Caudate nucleus (tissue), 63 donors: ENCODE measurements at places on chromosomes 13 and 19.

DNA sequence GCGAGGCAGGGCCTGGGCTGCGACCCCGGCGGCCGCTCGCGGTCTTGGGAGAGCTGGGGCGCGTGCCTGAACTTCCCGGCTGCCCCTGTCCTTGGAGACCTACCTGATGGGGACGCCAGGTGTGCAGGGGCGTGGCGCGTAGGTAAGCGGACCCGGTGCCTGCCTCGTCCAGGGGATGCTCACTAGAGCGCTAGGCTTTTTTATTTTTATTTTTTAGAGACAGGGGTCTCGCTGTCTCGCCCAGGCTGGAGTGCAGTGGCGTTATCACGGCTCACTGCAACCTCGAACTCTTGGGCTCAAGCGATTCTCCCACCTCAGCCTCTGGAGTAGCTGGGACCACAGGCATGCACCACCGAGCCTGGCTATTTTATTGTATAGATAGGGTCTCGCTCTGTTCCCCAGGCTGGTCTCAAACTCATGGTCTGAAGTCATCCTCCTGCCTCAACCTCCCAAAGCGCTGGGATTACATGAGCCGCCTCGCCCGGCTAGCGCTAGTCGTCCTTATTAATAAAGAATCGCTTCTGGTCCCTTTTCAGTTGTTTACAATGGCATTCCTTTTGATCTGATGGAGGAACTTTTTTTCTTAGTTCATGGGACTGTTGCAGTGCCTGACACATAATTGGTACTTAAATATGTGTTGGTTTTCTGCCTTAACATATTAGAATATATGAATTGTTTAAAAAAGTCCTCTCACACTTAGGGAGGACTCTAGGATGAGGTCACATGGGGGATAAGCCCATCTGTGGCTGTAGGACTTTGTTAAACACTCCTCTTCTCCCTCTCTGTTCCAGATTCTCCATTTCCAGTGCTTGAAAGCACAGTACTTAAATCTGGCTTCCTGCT is 812 bp downstream of the DPY19L3 start:
- DNase-seq, result no peak

GRCh38 chr19:2150794-2151338 is 500 bp downstream of the AP3D1 start:
- DNase-seq, result no peak

DNA sequence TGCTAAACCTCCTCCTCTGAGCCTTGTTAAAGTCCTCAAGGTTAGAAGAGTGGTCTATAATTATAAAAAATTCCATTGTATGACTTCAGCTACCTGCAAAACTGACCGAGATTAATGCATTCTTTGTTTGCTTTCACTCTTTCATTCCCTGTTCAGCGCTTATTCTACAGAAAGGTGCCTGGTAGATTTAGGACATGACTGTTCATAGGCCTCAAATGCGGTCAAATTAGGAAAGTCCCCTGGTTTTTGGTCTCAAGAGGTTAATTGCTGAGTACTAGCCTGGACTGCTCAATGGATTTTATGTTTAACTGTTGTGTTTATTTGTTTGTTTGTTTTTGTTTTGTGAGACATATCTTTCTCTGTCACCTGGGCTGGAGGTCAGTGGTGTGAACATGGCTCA is 35.4 kb downstream of the KL start:
- no peak for DNase-seq

DNA sequence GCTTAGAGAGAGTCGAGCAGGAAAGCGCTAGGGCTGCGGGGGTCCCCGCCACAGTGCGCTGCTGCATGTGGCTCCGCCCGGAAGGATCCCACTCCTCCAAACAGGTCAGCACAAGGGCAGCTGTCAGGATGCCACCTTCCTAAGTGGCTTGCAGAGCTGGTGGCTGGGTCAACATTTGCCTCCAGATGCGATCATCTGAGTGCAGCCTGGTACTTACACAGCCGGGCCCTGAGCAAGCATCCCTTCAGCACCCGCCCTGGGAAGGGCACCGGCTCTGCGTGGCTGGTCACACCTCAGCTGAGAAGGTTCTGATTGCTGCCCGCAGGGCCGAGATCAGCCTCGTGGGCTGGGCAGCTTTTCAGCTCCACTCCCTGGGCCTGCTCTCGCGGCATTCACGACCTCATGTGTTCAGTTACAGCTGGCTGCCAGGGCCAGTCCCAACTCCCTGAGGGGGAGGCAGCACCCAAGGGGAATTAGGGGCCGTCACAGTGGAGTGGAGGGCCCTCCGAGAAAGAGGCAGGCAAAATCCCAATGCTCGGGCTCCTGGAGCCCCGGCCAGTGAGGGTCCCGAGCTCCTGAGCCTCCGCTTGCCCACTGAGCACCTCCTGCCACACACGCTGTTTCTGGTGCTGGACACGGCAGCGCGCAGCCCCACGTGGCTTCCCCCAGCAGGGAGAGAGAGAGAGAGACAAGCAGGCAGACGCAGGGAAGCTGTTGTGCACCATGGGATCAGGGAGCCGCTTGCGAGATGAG is 26.8 kb downstream of the AP1M1 start:
- no peak for DNase-seq

DNA sequence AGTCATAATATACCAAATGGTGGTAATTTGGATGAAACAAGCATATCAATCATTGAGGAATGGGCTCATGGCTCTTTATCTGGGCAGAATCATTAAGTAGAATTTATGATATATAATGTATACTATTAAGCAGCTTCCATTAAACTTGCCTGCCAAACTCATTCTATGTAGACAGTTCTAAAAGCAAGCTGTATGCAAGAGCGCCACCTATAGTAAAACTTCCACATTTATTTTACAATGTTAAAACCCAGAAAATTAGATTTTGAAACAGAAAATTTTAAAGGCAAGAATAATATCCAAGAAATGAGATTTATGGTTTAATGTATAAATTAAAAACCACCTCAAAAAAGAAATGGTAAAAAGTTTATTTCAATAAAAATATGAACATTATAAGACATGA is 161.5 kb downstream of the MZT1 start:
- no peak for DNase-seq

GRCh38 chr13:90738881-90739280 is 608.6 kb upstream of the MIR17HG start:
- no peak for DNase-seq

DNA sequence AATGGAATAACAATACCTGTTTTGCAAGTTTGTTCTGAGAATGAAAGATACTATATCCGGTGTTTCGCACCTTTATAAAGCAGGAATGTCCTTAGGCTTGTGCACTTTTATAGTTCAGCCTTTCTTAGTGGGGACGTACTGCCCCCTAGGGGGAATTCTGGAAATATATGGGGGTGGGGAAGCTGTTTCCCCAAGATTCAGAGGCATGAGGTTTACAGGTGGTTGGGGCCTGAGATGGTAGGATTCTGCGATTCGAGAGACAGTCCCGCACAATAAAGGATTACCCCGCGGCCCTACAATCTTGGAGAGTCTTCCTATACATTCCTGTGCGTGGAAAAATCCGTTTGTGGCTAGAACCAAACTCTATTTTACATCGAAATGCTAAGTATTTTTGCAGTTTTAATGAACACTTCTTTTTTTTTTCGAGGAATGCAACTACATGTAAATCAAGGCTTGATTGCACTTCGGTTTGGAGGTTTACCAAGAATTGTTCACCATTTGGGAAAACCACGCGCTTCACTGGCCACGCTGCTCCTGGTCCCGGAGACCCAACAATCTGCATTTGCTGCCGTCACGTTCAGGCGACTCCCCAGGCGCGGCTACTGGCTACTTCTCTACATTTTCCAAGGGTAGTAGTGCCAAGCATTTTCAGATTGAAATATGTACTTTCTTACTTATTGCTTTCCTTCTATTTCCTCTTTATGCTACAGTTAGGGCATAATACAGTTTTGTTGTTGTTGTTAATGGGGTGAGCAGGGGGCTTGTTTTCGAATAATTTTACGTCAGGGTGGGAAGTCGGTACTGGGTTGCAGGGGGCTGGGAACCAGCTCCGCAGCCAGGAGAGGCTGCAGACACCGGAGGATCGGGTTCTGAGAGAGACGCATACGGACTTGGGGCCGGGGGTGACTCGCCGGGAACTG is 830 bp downstream of the NEK5 start:
- peak; percentile 3 for DNase-seq

DNA sequence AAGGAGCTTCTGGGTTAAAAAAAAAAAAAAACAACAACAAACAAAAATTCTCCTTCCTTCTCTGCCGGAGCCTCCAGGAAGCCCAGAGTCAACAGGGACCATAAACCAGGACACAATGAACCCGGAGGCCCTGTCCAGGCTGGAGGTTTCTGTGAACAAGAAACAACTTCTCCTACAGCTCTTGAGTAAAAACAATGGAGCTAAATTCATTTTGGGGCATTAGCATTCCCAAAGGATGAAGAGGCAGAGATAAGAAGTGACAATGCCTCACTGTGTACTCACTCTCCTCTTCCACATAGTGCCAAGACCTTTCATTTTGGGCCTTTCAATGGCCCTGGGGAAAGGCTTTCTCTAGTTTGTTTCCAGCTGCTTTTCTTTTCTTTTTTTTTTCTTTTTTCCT is 9.0 kb downstream of the RHPN2 start:
- no peak for DNase-seq

DNA sequence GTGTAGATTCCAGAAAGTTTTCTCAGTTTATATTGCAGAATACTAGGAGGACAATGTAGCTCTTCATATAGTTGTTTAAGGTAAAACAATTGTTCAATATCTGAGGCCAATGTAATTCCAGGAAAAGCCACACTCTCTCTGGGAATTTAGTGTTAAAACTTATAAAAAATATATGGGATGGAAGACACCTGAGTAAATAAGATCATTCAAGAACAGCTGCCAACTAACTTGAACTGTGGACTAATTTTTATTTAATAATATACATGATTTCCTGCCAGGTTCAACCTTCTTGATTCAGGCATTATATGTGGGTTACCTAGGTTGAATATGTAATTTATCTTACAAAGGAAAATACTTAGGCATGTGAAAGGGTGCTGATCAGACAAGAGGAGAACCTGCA is 841.1 kb upstream of the PRR20A start:
- no peak for DNase-seq

DNA sequence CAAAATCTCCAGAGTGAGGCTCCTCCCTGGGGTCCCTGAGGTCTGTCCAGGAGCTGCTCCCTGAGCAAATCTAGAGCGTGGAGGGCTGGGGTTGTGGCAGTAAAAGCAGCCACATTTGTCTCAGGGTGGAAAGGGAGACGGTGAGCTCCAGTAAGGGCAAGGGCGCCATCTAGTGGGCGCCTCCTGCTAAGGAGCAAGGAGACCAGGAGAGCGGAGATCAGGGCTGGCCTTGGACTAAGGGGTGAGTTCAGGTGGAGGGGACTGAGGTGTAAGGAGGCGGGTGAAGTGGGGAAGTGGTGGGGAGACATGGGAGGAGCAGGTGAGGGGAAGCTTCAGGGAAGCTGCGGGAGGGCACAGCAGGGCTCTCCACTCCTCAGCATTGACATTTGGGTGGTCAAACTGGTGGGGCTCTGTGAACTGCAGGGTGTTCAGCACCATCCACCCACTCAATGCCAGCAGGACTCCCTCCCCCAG is 5.3 kb upstream of the CEACAM21 start:
- peak; percentile 14 for DNase-seq

DNA sequence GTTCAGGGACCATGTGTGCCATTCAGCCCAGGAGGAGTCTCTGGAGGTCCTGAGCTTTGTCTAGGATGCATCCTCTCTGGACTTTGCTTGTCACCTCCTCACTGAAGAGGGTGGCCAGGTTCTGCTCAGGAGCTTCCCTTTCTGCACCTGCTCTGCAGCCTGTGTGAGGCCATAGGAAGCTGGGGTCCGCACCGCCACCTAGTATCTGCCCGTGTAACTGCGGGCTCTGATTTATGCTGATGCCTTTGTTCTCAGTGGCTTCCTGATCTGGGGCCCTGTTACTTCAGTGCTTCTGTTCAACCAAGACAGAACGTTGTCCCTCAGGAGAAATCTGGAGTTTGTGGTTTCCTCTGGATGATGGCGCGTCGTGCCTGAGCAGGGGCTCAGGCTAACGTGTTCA is 15.5 kb downstream of the ZNF610 start:
- DNase-seq, result no peak

DNA sequence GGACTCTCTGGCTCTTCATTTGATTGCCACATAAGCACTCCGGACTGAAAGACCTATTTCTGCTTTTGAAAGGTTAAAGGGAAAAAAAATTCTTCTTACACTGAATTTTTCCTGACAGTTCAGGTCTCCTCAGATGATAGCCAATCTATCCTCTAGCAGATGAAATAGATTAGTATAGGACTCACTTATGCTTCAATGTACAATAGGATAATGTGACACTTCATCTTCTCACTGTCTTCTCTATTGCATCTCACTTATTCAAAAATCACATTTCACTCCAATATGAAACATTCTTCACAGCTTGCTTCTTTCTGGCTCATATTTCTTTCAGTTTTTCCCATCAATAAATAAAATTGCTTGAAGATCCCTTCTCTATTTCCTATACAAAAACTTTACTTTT is 860.9 kb upstream of the SLITRK6 start:
- no peak for DNase-seq

DNA sequence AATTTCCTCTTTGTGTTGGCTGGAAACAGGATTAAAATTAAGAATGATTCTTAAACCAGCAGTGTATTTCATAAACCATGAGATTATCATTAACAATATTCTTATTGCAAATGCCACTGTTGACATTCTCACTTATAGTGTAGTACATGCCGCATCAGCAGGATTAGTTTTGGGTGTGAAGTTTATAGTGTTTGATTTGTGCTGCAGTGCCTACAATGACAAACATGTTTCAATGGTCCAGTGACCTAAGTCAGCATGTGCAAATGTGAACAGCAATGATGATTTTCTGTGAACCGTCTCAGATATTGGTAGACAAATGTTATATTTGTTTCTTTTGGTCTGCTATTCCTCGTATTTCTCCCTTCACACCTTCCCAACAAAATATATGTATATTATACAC is 49.8 kb upstream of the TDRD3 start:
- DNase-seq, result no peak

- DNase-seq, result peak; percentile 67
These were observed 33.4 kb downstream of the ZNF45 start for GRCh38 chr19:43901395-43902390.

- DNase-seq, result no peak
These were observed 802.1 kb upstream of the SLITRK6 start for GRCh38 chr13:86601351-86601750.

DNA sequence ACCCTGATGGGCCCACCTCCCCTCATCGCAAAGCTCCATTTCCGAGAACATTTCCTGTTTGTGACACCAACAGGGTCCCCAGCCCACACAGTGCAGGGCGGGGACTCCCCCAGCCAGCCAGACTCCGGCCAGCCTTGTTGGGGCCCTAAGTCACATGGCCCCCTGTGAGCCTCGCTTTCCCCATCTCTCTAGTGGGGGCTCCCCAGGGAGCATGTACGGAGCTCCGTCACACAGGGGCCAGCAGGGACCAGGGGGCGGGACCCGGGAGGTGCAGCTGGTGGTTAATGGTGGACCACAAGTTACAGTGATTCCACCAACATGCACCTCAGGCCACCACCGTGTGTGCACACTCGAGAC is 1.7 kb downstream of the TBXA2R start:
- no peak for DNase-seq

- DNase-seq, result no peak
These were observed 90.0 kb upstream of the TEX29 start for GRCh38 chr13:111230385-111230930.

- no peak for DNase-seq
These were observed 1.7 kb upstream of the DNAJB1 start for GRCh38 chr19:14519860-14520407.
